ENCODE measurements at places on chromosomes 12 and 14. TPM values are rescaled to one million over a fixed set of nuclear protein-coding genes. Genes with fewer than 3 reads are reported as not detected.

DNA sequence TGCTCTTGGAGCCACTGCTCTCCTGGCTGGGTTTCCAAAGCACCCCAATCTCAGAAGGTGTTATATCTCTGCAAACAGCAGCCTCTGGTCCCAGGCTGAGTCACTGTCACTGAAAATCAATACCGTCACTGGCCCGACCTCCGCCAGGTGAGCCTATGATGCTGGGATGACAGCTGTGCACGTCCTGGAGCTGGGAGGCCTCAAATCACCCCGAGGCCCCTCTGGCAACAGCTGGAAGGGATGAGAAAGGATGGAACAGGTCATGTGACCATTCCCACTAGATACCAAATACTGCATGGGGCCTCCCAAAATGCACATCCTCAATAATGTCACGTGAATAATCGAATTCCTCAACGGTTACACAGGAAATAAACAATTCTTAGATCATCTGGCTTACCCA, 190.8 kb downstream of the TTC7B start:
- H3K27me3 ChIP-seq, result no peaks in the 10 kb centered on the region
- peaks cover 13% of the 10 kb centered on the region for H3K36me3 ChIP-seq
- no peak for DNase-seq
- peak overlapping the region; percentile 99 for H3K27ac ChIP-seq
- H3K4me1 ChIP-seq, result peaks cover 58% of the 10 kb centered on the region

STAC3 gene
- 10.6 TPM for total RNA-seq

- H3K4me3 ChIP-seq, result no peak overlapping the region
- H3K27me3 ChIP-seq, result no peaks in the 10 kb centered on the region
- no peak overlapping the region for H3K27ac ChIP-seq
Observed at GRCh38 chr12:48128800-48129199, 9.6 kb downstream of the PFKM start.

- no peaks in the 10 kb centered on the region for H3K36me3 ChIP-seq
- no peaks in the 10 kb centered on the region for H3K4me1 ChIP-seq
- peaks cover 91% of the 10 kb centered on the region for H3K27me3 ChIP-seq
- no peak for DNase-seq
Observed at GRCh38 chr12:4979737-4980136, 63.9 kb upstream of the KCNA5 start.

GRCh38 chr12:109489016-109489954, 11.9 kb downstream of the UBE3B start:
- H3K27ac ChIP-seq, result no peak overlapping the region
- H3K4me1 ChIP-seq, result no peaks in the 10 kb centered on the region
- H3K27me3 ChIP-seq, result no peaks in the 10 kb centered on the region
- no peak overlapping the region for H3K4me3 ChIP-seq
- DNase-seq, result no peak
- peaks cover 43% of the 10 kb centered on the region for H3K36me3 ChIP-seq

DNA sequence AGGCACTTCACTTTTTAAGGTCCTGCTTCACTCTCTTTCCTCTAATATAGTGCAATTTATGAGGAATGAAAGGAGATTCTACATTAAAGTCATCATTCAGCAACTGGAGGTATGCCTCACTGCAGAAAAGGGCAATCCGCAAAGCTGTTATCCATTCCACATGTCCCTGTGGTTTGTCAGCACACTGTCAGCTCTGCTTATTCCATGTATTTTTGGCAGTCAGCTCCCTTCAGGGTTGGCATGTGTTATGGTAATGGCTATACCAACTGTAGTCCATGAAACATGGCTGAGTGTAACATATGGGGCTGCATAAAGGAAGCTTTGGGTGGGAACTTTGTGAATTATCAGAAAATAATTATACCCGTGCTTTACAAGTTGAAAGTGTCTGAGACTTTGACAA, 154.1 kb downstream of the GALC start:
- no peak overlapping the region for H3K4me3 ChIP-seq
- H3K4me1 ChIP-seq, result no peaks in the 10 kb centered on the region
- H3K27me3 ChIP-seq, result no peaks in the 10 kb centered on the region
- H3K27ac ChIP-seq, result no peak overlapping the region
- no peaks in the 10 kb centered on the region for H3K36me3 ChIP-seq

DNA sequence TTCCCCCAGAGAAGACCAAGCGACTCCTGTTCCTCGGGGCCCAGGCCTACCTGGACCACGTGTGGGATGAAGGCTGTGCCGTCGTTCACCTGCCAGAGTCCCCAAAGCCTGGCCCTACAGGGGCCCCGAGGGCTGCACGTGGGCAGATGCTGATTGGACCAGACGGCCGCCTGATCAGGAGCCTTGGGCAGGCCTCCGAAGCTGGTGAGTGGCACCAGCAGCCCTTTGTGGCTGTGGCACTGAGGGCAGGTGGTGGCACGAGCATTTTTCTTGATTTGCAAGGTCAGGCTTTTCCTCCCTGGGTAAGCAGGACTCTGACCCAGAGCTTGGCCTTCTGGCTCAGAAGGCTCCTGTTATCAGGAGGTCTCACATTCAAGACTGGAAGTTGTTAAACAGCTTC, 2.7 kb downstream of the SIVA1 start:
- DNase-seq, result no peak
- no peak overlapping the region for H3K27ac ChIP-seq
- no peak overlapping the region for H3K4me3 ChIP-seq
- H3K4me1 ChIP-seq, result peaks cover 10% of the 10 kb centered on the region
- H3K27me3 ChIP-seq, result no peaks in the 10 kb centered on the region
- H3K36me3 ChIP-seq, result peaks cover 7% of the 10 kb centered on the region

MIPOL1 gene
- total RNA-seq, result 28.4 TPM

- no peaks in the 10 kb centered on the region for H3K27me3 ChIP-seq
- H3K27ac ChIP-seq, result no peak overlapping the region
- no peak for DNase-seq
Observed at GRCh38 chr12:26445909-26446308, 250.5 kb downstream of the SSPN start.

TMEM253 gene
- total RNA-seq, result 1.3 TPM
